CD4-positive, alpha-beta T cell treated with Interleukin-10 for 1 hour (primary cell): ENCODE measurements at places on chromosomes 6 and 20.

GRCh38 chr6:109013656-109014305 lies 80.9 kb downstream of the SESN1 start:
- no peak for DNase-seq

GRCh38 chr20:38164069-38164468 lies 1.0 kb downstream of the TGM2 start:
- DNase-seq = no peak

GRCh38 chr20:8903655-8904605 lies 165.0 kb upstream of the PLCB4 start:
- DNase-seq = no peak

DNA sequence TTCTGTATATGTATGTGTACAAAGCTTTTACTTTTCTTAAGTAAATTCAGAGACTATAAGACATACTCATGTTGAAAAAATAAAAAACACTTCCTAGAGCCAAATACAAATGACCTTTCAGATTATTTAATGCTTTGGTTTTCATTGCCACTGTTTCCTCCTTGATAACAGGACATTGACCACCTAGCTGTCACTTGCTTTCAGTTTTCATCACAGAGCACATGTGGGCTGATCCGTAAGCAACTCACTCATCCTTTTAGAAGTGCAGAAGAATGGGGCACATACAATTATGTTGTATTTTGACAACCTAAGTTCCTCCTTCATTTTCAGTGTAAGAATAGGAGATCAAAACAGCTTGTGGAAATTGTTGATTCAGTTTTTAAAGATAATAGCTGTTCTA lies 6.2 kb downstream of the ZBTB2 start:
- DNase-seq = peak; percentile 43

DNA sequence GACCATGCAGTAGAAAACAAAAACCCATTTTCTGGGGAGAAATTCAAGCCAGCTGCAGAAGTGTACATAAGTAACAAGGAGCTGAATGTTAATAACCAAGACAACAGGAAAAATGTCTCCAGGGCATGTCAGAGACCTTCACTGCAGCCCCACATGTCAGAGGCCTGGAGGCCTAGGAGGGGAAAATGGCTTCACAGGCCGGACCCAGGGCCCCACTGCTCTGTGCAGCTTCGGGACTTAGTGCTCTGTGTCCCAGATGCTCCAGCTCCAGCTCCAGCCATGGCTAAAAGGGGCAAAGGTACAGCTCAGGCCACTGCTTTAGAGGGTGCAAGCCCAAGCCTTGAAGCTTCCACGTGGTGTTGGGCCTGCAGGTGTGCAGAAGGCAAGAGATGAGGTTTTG lies 43.6 kb downstream of the HACE1 start:
- DNase-seq = no peak

DNA sequence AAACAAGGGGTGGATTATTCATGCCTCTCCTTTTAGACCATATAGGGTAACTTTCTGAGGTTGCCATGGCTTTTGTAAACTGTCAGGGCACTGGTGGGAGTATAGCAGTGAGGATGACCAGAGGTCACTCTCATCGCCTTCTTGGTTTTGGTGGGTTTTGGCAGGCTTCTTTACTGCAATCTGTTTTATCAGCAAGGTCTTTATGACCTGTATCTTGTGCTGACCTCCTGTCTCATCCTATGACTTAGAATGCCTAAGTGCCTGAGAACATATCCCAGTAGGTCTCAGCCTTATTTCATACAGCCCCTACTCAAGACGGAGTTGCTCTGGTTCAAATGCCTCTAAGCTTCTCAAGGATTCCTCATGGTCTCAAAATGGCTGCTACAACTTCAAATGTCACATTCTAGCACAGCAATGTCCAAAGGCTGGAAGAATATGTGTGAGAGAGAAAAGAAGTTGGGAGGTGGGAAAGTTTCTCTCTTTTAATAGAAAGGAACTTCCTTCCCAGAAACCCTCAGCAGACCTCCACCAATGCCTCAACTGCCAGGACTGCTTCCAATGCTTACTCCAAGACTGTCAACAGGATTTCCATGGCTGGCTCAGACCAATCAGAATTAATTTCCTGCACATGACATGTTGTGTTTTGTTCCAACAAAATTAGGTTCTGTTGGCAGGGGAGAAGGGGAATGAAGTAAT lies 46.6 kb upstream of the SLC9A8 start:
- no peak for DNase-seq

GRCh38 chr20:61443443-61444126 lies 191.5 kb downstream of the CDH4 start:
- DNase-seq = no peak

DNA sequence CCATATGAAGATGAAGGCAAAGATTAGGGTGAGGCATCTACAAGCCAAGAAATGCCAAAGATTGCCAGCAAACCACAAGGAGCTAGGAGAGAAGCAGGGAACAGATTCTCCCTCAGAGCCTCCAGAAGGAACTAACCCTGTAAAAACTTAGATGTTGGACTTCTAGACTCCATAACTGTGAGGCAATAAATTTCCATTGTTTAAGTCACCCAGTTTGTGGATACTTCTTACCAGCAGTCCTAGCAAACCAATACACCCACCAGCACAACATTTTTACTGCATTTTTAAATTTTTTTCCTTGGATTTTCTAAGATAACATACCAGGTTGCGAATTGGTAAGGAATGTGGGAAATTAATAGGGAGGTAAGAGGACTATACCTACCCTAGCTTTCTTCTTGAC lies 47.8 kb upstream of the EYA4 start:
- DNase-seq = no peak

DNA sequence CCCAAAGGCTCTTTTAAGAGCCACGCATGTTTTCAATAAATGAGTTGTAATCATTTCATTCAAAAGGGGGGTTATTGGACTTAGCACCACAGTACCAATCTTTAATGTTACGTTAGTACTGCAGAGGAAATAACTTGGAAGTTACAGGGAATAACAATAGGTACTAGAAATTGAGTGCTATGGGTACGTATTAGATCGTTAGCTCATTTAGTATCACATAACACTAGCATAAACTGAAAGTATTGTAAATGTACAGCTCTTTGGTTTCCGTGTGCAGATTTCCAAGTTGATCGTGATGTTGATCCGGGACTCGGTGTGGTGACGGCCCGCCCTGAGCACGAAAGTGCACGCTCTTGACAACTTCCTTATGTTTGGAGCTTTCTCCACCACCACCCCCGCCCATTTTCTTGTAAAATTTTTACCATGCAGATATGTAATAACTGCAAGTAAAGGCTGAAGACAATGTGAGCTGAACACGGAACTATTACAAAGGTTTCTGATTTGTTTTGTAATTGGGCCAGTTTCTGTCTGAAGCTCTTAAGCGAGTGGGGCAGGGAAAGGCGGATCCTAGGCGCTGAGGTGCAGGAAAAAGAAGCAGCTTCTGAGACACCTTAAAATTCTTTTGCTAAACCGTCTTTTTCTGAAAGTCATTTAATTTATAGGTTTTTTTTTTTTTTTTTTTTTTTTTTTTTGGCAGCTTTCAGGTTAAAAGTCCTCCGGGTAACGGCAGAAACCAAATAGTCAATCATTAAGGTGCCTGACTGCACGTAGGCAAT lies 71.5 kb downstream of the HFE start:
- peak; percentile 74 for DNase-seq

GRCh38 chr6:112881828-112882780 lies 535.0 kb downstream of the RFPL4B start:
- no peak for DNase-seq

- DNase-seq = no peak
Observed at GRCh38 chr6:142045380-142046278, 87.1 kb upstream of the GJE1 start.

GRCh38 chr6:157012355-157012754 lies 235.2 kb downstream of the ARID1B start:
- no peak for DNase-seq

DNA sequence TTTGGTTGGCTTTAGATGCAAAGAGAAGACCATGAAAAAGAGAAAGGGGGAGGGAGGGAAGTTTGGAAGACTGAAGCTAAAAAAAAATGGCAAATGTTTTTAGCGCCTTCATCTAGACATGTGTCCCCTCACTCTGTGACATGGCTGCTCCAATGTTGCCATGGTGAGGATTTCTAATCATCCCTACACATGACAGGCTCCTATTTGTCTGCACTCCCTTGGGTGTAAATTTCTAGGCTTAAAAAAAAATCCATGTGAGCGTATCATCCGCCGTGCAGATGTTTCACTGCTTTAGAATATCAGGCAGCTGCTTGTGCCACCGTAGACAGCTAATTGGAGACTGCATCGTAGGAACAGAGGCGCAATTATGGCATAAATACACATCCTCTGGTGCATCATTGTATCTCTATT lies 761.1 kb upstream of the MMS22L start:
- DNase-seq = no peak

DNA sequence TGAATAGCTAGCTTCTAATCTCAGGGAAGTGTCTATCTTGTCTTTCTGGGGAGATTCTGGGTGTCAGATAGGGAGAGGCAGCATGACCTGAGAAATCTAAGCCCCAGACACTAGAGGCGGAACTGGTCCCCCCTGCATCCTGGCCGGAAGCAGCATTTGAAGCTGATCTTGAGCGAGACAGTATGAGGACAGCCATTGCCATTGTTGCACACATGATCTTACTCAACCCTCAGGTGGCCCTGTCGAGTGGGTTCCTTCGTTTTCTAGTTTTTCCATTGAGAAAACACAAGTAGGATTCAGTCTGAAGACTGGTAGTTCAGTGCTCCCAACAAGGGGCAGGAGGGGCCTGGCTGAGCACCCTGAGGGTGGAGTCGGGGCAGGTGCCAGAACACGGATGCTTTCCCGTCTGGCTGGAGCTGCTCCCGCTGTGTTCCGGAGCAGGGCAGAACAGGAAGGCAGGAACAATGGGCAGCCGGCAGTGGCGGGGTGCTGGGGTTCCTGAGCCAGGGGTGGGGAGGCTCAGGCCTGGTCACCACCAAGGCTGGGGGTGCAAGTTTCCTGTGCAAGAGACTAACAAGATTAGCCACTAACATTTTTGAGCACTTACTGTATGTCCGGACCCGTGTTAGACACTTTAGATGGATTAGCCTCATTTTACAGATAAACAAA lies 7.9 kb upstream of the SDCBP2 start:
- no peak for DNase-seq

- no peak for DNase-seq
Observed at GRCh38 chr6:21095462-21095861, 498.1 kb upstream of the SOX4 start.

DNA sequence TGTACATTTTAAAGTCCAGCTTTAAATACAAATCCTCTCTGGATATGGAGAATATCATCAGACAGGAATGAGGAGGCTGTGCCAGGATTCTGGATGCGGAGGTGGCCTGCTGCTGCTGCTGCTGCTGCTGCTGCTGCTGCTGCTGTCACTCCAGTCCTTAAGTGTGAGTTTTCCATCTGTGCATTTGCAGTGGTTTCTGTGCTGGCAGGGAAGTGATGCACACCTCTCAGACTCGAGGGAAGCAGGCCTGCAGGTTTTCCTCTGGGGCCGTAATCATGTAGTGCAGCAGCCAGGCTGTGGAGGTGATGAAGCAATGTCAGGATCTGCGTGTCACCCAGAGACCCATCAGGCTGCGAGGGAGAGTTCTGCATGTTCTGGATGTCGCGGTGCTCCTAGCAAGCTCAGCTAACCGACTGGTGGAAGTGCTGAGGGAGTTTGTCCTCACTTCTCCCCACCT lies 32.0 kb downstream of the CFAP61 start:
- no peak for DNase-seq

GRCh38 chr6:152748843-152749242 lies 1.8 kb upstream of the VIP start:
- DNase-seq = no peak
